ENCODE measurements at places on chromosomes 2 and 18.

DNA sequence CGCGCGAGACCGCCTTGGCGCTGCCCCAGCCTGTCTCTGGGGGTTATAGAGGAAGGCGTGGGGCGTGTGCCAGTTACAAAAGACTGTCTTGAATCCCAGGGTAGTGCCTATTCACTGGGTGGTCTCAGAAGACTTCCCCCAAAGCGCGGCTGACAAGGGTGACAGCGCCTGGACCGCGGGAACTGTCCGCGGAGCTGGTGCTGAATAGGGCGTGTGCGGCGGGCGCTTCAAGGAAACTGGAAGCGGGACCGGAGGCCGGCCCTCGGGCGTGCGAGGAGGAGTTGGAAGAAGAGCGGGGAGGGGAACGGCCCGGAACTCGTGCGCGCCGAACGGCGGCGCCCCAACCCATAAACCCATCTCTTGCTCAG, 2.3 kb downstream of the EGR4 start:
- DNase-seq = peak; percentile 59

GRCh38 chr2:10918661-10919409, 7.1 kb downstream of the KCNF1 start:
- DNase-seq = peak; percentile 88

DNA sequence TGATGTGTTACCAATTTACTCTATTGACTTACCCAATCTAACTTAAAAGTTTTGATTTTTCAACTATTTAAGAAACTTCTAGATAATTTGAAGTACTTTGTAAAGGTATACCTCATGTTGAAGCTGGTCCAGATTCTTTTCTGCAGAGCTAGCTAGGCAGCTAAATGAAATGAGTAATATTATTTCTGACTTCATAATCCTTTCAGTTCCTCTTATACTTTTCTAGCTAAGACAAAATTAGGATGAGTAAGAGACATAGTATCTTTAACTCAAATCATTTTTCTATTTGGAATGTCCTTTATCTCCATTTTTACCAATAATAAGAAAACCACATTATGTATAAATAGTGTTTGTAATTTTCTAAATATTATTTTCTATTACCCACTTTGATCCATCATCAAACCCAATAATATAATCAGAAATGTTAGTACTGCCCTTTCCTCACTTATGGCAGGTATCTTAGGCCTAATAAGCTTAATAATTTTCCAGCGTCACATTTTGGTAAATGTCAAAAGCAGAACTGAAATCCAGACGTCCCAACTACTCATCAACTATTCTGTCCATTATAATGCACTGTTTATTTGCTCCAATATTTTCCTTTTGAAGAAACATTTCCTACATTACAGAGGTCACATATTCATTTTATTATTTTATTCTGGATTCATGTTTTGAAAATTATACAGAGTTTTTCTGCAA, 456.6 kb downstream of the THSD7B start:
- no peak for DNase-seq

DNA sequence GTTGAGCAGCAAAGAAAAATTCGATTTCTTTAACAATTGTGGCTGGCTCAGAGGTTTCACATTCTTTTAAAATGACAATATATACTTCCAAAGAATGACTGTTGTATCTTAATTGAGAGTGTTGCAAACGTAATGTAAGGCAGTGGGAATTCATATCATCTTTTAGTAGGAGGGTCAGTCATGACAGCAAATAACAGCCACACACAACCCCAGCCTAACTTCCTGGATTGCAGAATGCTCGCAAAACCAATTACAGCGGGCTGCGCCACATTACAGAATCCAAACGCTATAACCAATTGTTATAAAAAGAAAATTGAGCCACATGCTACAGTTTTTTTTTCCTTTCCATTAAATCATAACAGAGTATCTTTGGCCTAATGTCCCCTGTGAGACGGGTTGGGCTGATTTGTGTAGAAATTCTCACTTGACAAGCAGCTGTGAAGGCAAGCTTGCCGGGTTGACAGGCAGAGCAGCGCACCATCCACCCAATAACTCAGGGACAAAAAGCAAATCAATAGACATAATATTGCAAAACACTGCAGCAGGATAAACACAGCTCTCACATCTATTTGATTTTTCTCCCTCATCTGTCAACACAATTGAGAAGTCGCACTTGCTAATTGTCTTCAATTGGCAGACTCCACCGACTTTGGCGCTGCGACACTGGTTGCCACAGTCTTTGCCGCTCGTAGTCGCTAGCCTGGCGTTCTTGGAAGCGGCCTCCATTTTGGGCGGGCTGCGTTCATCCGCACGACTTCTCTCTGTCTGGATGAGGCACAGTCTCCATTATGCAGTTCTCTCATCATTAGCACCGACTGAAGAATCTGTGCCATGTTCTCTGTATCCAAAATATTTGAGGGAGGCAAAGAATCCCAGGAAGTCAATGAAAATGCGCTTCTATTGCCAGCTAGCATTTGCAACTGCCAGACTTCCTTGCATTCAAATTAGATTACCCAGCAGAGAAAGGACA, 95.0 kb upstream of the CCDC68 start:
- DNase-seq = no peak

DNA sequence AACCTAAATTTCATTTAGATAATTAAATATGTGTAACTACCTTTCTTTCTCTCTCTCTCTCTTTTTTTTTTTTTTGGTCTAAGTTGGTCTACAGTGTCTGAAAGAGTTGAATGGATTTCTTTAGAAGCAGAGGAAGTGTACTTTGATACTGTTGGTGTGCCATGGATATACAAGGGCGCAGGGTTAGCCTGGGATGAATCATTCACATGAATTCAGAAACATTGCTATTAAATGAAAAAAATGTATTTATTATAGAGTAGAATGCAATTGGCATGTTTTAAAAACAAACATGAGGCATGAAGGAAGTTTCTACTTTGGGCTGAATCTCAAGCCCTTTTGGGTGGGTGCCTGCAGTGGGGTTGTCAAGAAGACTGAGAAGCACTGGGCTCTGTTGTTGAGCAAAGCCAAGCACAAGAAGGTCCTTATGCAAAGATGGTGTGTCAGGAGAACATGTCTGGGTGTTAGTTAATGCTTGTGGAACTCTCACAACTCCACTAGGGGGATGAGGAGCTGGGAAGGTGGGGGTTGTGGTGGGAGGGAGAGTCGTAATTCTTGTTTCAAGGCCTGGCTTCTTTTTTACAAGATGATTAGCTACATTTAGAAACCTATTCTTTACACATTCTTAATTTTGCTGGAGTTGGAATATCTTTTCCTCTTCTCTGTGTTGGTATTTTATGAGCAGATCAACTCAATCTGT, 57.9 kb downstream of the LYPD6 start:
- DNase-seq = no peak

DNA sequence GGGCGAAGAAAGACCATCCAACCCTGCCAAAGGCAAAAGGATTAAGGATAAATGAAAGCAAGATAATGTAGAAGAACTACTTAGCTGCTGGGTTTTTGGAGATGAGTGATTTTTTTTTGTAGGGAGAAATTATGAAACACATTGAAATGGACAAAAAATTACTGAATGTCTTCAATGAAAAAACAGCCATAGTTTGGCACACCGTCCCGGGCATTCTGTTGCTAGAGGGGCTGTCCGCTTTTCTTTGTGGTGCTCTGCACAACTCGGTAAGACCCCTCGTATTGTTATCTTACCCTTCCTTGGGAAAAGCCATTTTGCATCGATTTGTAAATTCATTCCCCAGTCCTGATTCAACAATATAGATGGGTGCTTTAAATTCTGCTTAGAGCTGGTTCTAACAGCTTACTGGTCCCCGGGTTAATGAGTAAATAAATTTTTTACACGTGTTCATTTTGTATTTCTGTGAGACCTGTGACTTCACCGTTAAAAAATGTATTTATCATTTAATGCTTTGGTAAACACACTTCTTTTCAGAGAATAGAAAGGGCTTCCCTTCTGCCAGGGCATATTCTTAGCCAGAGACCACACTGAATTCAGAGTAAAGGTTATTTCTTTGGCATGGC, 912 bp upstream of the LAPTM4A start:
- DNase-seq = no peak

- DNase-seq = no peak
Observed at GRCh38 chr2:52260904-52261303, 1229.0 kb upstream of the NRXN1 start.

DNA sequence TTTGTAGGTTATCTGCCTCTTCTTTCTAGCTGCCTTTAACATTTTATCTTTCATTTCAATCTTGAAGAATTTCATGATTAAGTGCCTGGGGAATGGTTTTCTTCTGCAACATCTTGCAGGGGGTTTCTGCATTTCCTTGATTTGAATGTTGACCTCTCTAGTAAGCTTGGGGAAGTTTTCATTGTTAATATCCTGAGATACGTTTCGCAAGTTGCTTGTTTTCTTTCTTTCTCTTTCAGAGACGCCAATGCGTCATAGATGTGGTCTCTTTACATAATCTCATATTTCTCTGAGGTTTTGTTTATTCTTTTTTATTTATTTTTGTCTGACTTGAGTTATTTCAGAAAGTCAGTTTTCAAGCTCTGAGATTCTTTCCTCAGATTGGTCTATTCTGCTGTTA, 225.7 kb downstream of the XIRP2 start:
- DNase-seq = no peak
